ENCODE measurements at places on chromosomes 13 and 19.

DNA sequence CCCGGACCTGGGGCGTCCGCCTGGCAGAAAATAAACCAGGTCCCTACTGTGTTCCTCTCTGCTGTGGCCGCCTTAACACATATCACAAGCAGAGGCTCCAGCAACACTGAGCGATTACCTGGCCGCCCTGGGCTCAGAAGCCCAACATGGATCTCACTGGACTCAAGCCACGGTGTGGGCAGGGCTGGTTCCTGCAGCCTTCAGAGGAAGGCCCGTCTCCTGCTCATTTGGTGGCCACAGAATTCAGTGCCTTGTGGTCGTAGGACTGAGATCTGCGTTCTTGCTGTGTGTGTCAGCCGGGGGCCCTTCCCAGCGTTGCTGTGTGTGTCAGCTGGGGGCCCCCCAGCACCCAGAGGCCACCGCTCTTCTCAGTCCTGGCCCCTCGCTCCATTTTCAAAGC lies 30.2 kb downstream of the C2CD4C start:
- DNase-seq: no peak

- DNase-seq: no peak
Observed at GRCh38 chr19:54653181-54653809, 9.5 kb upstream of the LILRB4 start.

- DNase-seq: no peak
Observed at GRCh38 chr13:67120872-67121531, 109.1 kb downstream of the PCDH9 start.

GRCh38 chr13:22227895-22228294 lies 557.0 kb downstream of the FGF9 start:
- no peak for DNase-seq

DNA sequence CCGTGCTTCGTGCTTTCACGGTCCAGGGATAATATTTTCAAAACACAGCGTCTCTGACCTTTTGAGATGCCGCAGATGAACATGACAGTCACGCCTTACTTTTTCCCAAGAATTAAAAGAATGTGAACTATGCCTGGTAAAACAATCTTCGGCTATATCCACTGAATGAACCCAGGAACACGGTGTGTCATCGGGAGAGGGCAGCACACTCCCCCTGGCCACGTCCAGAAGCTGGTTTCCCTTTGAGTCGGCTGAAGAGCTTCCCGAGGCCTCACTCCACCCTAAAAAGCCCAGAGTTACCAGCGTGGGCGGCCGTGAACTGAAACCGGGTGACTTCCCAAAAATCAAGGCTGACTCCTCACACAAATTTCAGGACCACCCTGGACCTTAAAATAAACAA lies 22.9 kb upstream of the SHISA2 start:
- no peak for DNase-seq

DNA sequence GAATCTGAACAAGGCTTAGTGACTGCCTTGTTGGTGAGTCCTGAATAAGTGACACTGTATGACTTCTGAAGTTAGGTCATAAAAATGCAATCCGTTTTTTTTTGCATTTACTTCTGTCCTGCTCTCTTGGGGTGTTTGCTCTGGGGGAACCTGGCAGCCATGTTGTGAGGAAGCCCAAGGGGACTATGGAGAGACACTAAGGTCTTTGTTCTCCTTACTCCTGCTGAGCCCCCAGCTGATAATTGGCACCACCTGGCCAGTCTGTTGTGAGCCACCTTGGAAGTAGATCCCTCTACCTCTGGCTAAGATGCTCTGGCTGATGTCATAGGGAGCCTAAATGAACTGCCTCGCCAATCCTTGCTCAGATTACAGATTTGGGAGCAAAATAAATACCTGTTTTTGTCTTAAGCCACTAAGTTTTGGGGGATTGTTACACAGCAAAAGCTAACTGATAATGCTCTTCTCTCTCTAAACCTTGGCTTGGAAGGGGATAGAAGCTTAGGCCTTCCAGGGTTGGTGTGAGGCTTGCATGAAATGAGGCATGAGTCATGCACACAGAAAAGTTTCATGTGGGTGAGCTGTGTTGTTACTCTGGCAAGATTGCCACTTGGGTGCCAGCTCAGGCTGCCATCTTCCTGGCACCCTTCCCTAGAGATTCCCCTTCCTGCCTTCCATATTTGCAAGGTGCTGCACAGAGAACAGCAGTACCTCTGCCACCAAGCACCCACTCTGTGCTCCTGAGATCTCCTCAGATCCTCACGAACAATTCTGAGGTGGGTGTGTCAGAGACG lies 10.1 kb downstream of the TUBB4A start:
- DNase-seq: no peak

- no peak for DNase-seq
Observed at GRCh38 chr13:20492641-20493040, 33.0 kb downstream of the CRYL1 start.

- DNase-seq: no peak
Observed at GRCh38 chr13:95150555-95150954, 150.7 kb downstream of the ABCC4 start.

GRCh38 chr13:101751488-101751887 lies 299.0 kb downstream of the ITGBL1 start:
- no peak for DNase-seq

Data from left ventricle myocardium superior (tissue), 1 donor.